ENCODE measurements at places on chromosomes 2 and 18.

- DNase-seq = no peak
Observed at GRCh38 chr2:46683541-46683940, 204.2 kb downstream of the TMEM247 start.

- DNase-seq = no peak
Observed at GRCh38 chr18:55247032-55247431, 287.8 kb upstream of the CCDC68 start.

DNA sequence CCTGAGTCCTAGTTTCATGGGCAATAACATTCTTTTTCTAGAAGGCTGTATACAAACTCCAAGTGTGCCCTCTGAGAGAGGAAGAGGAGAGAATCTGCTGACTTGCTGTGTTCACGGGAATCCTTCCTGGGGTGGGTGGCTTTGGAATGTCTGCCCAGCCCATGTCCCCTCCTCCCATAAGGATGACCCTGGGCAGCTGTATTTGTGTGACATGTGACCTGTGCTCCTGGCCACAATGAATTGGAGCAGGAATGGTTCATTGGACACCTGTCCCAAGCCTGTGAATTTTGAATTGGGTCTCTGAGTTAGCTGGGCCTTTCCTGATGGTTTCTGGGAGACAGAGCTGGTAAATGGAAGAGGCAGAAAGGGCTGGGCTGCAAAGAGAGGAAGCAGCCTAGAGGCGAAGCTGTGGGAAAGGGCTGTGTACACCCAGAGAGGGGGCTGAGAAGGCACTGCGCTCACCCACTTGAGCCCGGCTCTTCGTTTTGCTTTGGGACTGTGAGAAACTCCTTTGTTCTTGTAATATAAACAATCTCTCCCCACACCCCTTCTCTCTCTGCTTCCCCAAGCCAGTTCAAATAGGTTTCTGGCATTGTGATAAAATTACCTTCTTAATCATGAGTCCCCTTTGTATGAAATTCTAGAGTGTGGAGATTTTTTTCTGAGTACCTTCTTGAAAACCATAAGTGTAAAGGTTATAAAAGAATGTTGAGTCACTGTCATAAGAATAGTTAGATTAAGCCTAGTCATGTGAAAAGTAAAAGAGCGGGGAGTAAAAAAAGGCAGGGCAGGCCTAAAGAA is 49.8 kb downstream of the SLC4A5 start:
- DNase-seq = no peak

GRCh38 chr2:236399409-236399808 is 135.2 kb upstream of the ASB18 start:
- no peak for DNase-seq

GRCh38 chr2:74225698-74226459 is 27.5 kb downstream of the MTHFD2 start:
- DNase-seq = no peak

- no peak for DNase-seq
Observed at GRCh38 chr2:216425008-216425787, 12.9 kb downstream of the SMARCAL1 start.

DNA sequence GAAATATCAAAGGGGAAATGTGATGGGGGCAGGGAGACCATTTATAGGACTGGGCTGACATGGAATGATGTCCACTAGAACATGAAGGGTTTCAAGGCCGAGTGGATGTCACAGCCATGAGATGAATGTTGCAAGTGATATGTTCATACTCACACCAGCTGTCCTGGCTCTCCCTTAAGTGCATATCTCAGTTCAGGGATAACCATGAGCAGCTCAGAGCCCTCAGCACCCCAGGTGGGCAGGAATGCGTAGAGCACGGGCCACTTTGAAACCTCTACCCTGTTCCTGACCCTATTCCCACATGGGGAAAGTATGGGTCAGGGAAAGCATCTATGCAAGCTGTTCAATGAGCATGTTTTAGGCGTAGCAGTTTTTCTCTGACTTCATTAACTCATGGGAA is 12.4 kb upstream of the EML4 start:
- no peak for DNase-seq

- no peak for DNase-seq
Observed at GRCh38 chr2:196177124-196177523, 5.7 kb upstream of the STK17B start.

DNA sequence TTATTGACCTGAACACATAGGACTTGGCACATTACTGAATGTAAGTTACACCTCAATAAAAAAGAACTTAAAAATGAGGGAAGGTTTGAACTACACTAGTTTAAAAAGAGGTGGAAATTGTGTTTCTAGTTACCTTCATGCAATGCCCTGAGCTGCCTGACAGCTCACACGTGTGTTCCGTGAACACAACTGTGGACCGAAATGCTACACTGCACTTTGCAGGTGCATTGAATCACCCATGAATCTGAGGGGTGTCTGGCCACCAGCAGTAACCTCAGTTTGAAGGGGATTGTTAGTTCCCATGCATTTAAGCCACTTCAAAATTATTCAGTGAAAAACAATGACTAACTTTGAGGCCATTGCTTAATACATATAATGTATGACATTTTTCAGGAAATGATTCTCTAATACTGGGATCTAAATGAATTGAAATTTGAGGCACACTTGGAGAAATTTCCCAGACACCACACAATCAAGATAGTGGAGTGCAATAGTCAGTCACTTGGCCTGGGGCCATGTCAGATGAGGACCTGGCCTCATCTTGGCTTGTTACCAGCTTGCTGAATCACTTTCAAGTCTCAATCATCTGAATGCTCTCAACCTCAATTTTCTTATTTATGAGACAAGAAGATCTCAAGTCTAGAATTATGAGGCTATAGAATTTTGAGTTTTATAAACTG is 59.3 kb downstream of the MYL12B start:
- no peak for DNase-seq

DNA sequence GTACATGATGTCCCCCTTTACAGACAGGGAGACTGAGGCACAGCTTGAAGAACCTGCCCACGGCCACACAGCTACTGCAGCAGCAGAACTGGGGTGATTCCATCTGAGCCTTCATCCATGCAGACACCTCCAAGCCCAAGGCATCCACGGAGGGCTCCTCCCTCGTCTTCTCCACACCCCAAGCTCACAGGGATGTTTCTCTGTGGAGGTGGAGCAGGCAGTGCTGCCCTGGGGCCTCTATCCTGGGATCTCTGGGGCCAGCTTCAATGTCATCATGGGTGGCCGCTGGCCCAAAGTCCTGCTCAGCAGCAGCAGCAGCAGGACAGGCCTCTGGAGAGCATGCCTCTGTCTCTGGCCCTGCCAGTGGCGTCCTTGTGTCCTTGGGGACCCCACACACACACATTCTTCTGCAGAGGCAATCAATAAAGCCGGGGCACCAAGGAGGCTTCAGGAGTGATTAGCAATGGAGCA is 31.2 kb downstream of the ADI1 start:
- DNase-seq = no peak

DNA sequence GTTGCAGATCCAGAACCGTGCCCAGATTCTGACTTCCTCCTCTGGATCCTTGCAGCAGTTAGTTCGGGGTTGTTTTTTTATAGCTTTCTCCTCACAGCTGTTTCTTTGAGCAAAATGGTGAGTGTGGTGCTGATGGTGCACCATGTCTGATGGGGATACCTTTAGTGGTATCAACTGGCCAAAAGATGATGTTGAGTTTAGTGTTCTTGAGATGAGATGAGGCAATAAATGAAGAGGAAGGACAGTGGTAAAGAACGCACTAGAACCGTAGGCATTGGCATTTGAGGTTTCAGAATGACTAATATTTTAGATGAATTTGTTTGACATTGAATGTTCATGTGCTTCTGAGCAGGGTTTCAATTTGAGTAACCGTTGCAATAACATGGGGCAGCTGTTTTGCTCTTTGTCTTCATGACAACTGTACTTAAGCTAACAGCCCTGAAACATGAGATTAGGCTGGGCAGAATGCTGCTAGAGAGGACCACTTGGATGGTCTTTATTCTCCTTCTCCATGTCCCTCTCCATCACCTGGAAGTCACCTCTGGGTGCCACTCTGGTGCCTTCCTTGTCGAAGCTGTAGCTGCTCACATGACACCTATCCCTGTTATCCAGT is 3.9 kb downstream of the CTLA4 start:
- DNase-seq = no peak

DNA sequence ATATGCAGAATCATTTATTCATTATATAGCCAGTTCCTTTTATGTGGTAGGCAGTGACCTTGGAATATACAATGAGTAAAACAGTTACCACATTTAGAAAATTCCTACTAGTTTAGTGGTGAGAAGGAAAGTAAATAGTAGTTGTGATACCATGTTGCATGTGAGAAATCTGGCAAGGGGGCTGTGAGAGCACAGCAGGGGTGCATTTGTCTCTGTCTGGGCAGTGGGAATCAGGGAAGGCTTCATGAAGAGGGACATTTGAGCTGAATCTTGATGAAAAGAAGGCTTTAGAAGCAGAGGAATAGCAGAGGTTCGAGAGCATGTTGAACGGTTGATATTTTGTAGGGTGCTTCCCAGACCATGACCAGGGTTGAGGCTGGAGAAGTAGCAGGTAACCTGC is 78.7 kb downstream of the RAB3GAP1 start:
- DNase-seq = no peak

GRCh38 chr18:24234850-24235418 is 96.1 kb downstream of the CABYR start:
- no peak for DNase-seq

GRCh38 chr2:174760845-174761473 is 3.3 kb downstream of the CHRNA1 start:
- DNase-seq = no peak

Measured in stimulated activated CD8-positive, alpha-beta memory T cell treated with anti-CD3 and anti-CD28 coated beads, Interleukin-7, amount 100 ng/mL, for 48 hours (primary cell).